ENCODE measurements at places on chromosomes 4 and X.
A peak's percentile ranks its signal among the peaks of the same experiment; 100 is the strongest.

DNA sequence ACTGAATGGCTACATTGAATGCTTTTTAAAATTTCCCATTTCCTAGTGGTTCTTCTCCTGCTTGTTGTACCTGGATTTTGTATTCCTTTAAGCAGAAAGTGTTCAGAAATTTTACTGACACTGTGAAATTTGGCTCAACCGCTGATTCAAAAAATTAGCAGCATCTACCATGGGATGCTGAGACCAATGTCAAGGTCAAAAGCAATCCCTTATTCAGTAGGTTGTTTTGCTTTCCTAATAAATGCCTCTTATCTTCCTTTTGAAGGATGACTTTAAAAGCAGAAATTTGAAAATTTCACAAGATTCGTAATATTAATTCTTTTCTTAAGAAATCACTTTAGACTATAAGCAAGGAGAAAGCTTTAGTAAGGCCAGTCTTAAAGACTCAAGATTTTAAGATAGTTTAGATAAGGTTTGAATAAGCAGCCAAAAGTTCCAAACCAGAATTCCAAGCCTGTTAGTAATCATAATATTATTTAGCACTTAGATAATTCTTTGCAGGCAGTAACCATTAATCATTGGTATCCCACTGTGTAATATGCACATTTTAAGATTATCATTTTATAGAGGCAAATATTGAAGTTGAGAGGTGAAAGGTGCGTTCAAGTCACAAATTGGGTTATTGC lies 508.8 kb downstream of the ANKRD50 start:
- no peak for DNase-seq

- DNase-seq: no peak
Measured at GRCh38 chr4:39133623-39134022, 48.7 kb upstream of the WDR19 start.

- DNase-seq: no peak
Measured at GRCh38 chrX:97876697-97877407, 993.1 kb downstream of the RPA4 start.

DNA sequence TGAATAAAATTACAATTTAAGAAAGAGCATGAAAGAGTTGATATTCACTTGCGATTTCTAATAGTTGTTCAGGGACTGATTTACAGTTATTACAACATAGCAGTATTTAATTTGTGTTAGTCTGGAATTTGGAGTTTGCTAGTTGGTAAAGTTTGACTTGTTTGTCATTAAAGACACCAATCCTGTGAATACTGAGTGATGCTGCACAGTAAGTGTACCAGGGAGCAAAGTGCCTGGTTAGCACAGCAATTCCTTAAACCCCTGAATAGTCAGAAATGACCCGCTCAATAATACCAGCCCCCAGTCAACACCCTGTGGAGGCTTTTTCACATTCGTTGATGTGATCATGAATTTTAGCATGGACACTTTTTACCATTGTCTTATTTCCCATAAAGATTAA lies 122.2 kb upstream of the GC start:
- no peak for DNase-seq

- no peak for DNase-seq
Measured at GRCh38 chrX:6558979-6559378, 24.1 kb upstream of the VCX3A start.

GRCh38 chrX:18894156-18894555 lies 89.8 kb downstream of the PHKA2 start:
- DNase-seq: no peak

DNA sequence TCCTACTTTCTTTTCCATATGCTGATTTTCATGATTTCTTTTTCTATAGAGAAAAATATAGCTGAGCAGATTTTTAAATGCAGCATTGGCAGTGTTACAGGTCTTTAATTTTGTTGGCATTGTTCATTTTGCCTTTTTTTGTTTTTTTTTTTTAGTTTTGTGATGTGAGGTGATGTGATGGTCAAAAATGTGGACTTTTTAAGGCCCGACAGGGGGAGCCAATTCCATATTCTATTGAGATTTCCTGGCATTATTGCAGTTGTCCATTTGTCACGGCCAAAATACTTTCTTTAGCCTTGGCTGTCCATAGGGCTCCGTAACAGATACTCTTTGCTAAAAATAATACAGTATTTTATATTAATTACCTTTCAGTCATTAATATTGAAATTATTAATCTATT lies 47.8 kb downstream of the SLIT2 start:
- no peak for DNase-seq

GRCh38 chr4:53514509-53514908 lies 76.8 kb downstream of the LNX1 start:
- DNase-seq: no peak

- DNase-seq: peak; percentile 48
Measured at GRCh38 chr4:74311696-74312313, 3.5 kb downstream of the EPGN start.

- no peak for DNase-seq
Measured at GRCh38 chrX:40855411-40855810, 120.1 kb upstream of the MED14 start.

GRCh38 chr4:62288808-62289541 lies 1088.8 kb downstream of the ADGRL3 start:
- DNase-seq: no peak

DNA sequence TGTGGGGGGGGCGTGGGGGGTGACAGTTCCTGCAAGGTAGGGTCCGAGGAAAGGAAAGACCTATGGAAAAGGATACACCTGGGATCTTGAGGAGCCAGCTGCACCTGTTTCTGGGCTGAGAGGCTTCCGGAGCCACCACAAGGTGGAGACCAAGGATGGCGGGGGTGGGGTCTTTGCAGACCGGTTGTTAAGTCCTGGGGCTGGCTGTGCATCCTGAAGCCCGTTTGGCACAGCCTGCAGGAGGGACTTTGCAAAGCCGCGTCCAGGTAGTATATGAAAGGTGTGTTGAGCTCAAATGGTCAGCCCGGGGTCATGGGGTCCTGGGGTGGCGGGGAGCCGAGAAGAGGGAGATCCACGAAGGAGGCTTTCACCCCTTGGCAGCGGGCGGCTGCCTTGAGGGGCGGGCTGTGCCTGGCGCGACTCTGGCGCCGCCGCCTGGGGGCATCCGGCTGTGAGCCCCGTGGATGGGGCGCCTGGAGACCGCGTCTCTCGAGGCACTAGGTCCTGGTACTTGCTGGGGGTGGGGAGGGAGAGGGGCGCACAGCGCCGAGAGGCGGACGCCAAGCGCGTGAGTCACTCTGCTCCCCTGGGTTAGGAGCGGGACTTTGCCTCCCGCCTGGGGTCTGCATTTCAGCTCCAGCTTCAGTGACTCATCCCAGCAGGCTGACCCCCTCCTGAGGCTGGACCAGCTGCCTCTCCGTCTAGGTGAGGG lies 58.2 kb upstream of the DYNLT3 start:
- DNase-seq: no peak

DNA sequence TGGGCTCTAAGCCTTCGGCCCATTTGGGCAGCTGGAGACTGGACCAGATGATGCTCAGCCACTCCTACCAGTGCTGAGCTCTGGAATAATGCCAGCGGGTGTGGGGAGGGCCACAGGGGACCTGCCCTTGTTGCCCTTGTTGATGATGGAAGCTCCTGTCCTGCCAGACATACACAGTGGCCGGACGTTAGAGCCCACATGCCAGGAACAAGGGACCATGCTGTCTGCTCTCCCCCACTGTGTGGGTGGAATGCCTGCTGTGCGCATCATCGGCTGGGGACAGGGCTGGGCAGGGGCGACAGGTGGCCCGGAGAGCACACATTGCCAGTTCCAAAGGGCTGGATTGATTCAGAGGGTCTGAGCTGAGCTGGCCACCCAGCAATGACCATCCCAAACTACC lies 2.0 kb downstream of the ABLIM2 start:
- no peak for DNase-seq

GRCh38 chr4:154364066-154364845 lies 127.3 kb downstream of the DCHS2 start:
- DNase-seq: no peak

DNA sequence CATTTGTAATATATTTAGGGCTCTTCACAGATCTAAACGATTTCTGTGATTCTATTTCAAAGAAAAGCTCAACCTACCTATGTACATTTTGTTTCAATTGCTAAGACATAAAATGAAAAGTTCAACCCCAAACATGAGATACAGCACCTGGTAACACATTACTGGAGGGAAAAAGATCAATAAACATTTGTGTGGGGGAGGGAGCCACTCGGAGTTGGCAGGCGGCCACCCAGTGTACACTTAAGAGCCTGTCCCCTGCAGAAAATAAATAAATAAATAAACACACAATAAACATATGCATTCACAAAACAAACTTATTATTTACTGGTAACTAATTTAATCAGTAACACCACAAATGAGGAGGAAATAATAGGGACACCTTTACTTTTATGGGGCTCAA lies 19.3 kb downstream of the PRSS48 start:
- no peak for DNase-seq

DNA sequence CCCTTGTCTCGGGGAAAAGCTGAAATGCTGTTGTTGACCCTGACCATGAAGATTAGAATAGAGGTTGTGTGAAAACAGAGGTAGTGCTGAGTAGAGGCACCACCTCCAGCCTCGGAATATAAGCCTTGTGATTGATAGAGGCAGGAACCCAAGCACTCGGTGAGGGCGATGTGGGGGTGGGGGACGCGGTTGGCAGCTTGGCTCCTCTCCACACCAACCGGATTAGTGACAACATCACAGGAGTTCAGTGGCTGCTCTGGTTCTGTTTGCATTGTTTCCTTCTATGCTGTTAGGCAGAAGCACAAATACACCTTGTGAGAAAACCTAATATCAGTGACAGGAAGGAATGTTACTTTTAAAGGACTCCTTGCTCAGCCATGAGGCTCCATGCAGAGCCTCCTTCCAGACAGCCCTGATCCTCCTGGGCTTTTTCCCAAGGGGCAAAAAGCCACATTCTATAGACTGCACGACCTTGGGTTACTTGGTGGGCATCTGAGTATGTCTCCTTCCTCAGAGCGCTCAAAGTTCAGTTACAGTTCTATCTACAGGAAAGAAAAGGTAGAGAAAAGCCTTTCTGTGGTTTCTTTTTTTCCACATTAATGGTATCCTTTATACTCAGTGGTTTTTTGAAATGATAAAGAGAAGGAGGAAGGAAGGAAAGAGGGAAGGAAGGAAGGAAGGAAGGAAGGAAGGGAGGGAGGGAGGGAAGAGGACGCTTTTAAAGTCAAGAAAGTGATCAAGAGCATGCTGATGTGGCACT lies 150.4 kb upstream of the NOCT start:
- DNase-seq: no peak

DNA sequence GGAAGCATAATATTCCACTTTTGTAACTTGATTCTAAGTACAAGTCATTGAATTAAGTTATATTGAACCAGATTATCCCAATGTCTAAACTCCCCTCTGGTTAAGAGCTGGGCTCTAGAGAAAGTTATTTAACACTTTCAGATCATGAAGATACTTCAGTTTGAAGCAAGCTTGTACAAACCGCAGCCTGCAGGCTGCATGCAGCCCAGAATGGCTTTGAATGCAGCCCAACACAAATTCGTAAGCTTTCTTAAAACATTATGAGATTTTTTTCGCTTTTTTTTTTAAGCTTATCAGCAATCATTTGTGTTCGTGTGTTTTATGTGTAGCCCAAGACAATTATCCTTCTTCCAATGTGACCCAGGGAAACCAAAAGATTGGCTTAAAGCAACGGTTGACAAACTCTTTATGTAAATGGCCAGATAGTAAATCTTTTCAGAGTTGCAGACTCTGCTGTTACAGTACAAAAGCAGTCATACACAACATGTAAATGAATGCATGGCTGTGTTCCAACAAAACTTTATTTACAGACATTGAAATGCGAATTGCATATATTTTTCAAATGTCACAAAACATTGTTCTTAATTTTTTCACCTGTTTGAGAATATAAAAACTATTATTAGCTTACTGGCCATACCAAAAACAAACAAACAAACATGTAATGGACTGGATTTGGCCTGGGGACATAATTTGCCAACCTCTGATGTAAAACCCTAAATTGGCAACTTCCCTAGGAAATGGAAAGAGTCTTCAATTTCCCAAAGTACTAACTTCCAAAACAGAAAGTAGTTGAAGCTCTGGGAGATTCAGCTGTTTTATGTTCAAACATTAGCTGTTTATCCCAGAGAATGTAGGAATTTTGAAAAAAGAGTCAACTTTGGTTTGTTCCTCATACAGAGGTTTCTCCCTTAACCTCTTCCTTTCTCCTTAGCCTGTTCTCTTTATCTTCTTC lies 201.1 kb upstream of the MBNL3 start:
- DNase-seq: peak; percentile 39

DNA sequence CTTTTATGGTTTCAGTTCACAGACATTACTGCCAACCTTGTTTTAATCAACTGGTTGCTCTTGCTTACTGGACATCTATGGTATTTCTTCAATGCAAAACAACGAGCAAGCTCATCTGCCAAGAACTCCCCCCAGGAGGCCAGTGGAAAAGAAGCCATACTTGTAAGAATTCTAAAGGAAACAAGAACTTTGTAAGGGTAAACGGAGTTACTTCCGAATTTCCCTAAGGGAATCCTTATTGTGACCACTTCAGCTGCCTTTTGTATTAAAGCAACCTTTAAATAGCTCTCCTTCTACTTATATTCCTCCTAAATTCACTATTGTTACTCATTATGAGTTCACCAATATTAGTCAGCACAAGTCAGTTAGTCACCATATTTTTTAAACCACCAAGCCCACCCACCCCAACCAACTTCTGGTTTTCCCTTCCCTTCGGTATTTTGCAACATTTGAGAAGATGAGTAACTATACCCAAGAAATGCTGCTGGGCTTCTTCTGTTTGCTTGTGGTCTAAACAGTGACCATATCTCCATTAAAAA lies 602.8 kb upstream of the DIPK2B start:
- peak; percentile 52 for DNase-seq

DNA sequence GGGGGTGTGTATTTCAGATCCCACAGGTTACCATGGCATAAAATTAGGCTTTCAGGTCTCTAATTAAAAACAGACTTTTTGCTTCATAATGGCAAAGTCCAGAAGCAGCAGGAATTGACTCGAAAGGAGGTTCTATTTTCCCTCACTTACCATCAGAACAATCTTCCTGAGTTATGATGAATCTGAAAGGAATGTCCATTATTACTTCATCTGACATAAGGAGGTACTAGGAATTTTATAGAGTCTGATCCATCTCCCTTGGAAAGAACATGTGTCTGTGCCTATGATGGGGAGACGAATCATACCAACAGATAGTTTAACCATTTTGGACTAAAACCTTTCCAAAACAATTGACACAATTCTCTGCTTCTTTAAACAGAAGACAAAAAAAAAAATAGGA lies 206.3 kb upstream of the FGF13 start:
- DNase-seq: no peak

- DNase-seq: no peak
Measured at GRCh38 chr4:91471280-91471679, 832.5 kb upstream of the GRID2 start.

GRCh38 chr4:122873821-122874593 lies 47.4 kb downstream of the FGF2 start:
- DNase-seq: no peak

GRCh38 chrX:154332561-154332960 lies 37.0 kb downstream of the TKTL1 start:
- no peak for DNase-seq

DNA sequence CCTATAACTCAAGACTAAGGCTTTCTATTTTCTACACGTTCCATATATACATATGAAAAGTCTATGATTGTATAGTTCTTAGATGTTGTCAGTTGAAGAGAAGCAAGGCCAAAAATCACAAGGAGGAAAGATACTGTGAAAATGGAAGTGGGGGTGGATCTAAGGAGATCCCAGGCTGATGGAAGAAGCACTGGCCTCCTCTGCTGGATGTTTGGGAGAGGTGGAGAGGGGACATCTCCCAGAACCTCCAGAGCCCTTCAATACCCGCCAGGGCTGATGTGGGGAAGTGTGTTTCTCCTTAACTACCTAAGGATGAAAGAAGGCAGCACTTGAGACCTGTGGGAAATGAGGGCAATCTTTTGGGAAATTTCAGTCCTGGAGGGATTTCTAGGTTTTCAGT lies 67.4 kb downstream of the RASGEF1B start:
- DNase-seq: no peak
